ENCODE measurements at places on chromosomes 4 and X.

GRCh38 chrX:150352581-150352980, 10.5 kb upstream of the MAMLD1 start:
- no peak for DNase-seq

GRCh38 chr4:110292994-110293744, 94.8 kb upstream of the ELOVL6 start:
- no peak for DNase-seq

DNA sequence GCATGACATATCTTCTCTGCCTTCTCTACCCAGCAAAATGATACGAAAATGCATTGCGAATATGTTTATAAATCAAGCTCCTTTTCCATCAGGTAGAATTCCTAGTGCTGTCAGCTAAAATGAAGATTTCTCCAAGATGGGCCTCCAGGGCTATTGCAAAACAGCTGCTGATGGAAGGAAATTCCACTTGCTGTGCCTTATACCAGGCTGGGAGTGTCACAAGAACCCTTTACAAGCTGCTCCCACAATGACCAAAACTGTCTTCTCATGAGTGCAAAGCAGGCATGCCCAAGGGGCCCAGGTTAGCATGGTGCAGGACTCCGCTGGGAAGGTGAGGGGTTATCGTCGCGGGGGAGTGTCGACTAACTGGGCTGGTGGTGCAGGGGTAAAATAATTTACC, 8.7 kb downstream of the HNRNPH2 start:
- DNase-seq, result no peak

GRCh38 chr4:42306221-42307109, 90.8 kb upstream of the SHISA3 start:
- DNase-seq, result no peak

DNA sequence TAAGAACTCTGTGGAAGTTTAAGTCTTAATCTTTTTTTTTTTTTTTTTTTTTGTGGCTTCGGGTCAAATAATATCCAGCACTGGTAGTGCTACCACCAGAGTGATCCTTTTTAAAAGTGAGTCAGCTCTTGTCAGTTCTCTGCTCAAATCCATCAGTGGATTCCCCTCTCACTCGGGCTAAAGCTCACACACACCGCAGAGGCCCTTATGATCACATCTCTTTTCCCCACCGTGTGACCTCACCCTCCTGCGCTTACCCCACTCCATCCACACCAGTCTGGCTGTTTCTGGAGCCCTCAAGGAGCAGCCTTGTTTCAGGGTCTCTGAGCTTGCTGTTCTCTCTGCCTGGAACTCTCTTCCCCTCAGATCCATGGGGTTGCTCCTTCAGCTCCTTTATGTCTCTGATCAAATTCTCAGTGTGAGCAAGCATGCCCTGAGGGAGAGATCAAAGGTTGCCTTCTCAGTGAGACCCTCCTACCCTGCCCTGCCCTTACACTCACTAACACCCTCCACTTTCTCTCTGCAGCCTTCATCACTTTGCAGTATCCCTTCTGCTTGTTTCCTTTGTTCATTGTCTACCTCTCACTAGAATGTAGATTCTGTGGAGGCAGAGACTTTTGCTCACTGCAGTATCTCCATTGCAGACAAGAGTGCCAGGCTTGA, 19.8 kb upstream of the BEND4 start:
- no peak for DNase-seq

GRCh38 chrX:23782455-23782854, 518 bp upstream of the SAT1 start:
- DNase-seq, result no peak

GRCh38 chrX:22968494-22968893, 31.3 kb upstream of the DDX53 start:
- DNase-seq, result no peak

All from right atrium auricular region (tissue), 2 donors.